ENCODE measurements at places on chromosomes 16 and 17.
A peak's percentile ranks its signal among the peaks of the same experiment; 100 is the strongest.

GRCh38 chr17:7476494-7476893, 2.9 kb downstream of the ZBTB4 start:
- ATAC-seq = no peak

- no peak for ATAC-seq
Measured at GRCh38 chr16:56190048-56190676, 1.1 kb upstream of the GNAO1 start.

- ATAC-seq = no peak
Measured at GRCh38 chr17:72345088-72345487, 224.3 kb downstream of the SOX9 start.

- peak; percentile 39 for ATAC-seq
Measured at GRCh38 chr16:50351116-50351515, 17.7 kb downstream of the BRD7 start.

GRCh38 chr17:47243737-47244598, 9.7 kb upstream of the ITGB3 start:
- no peak for ATAC-seq

GRCh38 chr17:47301161-47301560, 22.6 kb upstream of the EFCAB13 start:
- peak; percentile 77 for ATAC-seq

GRCh38 chr17:28384281-28385036, 13.0 kb downstream of the SARM1 start:
- peak; percentile 92 for ATAC-seq

DNA sequence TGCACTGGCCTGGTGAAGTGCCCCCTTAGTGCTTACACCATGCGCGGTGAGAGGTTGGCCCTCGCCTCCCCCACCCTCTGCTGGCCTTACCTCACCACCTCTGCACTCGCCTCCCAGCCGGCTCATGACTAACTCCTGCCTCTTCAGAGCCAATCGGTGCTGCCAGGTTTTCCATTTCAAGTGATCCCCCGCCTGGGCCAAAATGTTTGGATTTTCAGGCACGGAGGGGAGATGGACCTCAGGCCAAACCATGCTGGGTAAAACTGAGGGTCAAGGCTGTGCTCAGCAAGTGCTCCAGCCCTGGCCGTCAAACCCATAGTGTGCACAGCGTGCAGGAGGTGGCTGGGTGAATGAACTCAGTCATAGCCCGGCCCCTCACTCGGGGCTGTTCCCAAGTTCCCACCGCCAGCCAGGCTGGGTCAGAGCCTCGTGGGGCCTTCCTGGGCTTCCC, 175.4 kb downstream of the SEC14L1 start:
- no peak for ATAC-seq

DNA sequence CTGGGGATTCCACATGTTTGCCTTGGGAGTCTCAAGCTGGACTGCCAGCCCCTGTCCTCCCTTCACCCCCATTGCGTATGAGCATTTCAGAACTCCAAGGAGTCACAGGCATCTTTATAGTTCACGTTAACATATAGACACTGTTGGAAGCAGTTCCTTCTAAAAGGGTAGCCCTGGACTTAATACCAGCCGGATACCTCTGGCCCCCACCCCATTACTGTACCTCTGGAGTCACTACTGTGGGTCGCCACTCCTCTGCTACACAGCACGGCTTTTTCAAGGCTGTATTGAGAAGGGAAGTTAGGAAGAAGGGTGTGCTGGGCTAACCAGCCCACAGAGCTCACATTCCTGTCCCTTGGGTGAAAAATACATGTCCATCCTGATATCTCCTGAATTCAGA, 28.9 kb downstream of the CDRT15 start:
- no peak for ATAC-seq

GRCh38 chr16:2829501-2830354, at the start of gene ZG16B:
TSS of gene ZG16B (plus strand) at chr16:2830303. CDS start at chr16:2830442, 139 bp downstream.
- peak; percentile 47 for ATAC-seq
